Vagina (tissue), 2 donors: ENCODE measurements at places on chromosomes 12 and 14. TPM values are rescaled to one million over a fixed set of nuclear protein-coding genes. Genes with fewer than 3 reads are reported as not detected.

Gene RERG
- total RNA-seq: 31.9 TPM

Gene SPSB2
- 3.2 TPM for total RNA-seq

Gene SELPLG
- 14.2 TPM for total RNA-seq

Gene EFS
- total RNA-seq: 32.4 TPM

Gene PFDN5
- total RNA-seq: 673 TPM

Gene SOX5
- total RNA-seq: 21.1 TPM

Gene RPS6KL1
- 2.0 TPM for total RNA-seq

Gene SLC25A47
- total RNA-seq: not detected

Gene CD4
- total RNA-seq: 14.2 TPM

Gene FOXN4
- total RNA-seq: not detected

Gene EIF2B2
- total RNA-seq: 22.8 TPM

Gene FGD6
- 17.7 TPM for total RNA-seq

Gene ADSS1
- total RNA-seq: 10.3 TPM

Gene M6PR
- 98.0 TPM for total RNA-seq

Gene COL2A1
- not detected for total RNA-seq

Gene DACT1
- 9.8 TPM for total RNA-seq

Gene IRAK3
- 23.1 TPM for total RNA-seq

Gene TEX52
- total RNA-seq: not detected

Gene TTC7B
- total RNA-seq: 56.0 TPM

Gene MFAP5
- 159 TPM for total RNA-seq

Gene ZNF385A
- 38.8 TPM for total RNA-seq

Gene AMIGO2
- 20.4 TPM for total RNA-seq

Gene CLBA1
- total RNA-seq: 4.7 TPM

Gene MMP19
- total RNA-seq: 21.6 TPM
